ENCODE measurements at places on chromosomes 16 and 17. TPM values are rescaled to one million over a fixed set of nuclear protein-coding genes. Genes with fewer than 3 reads are reported as not detected.

DNA sequence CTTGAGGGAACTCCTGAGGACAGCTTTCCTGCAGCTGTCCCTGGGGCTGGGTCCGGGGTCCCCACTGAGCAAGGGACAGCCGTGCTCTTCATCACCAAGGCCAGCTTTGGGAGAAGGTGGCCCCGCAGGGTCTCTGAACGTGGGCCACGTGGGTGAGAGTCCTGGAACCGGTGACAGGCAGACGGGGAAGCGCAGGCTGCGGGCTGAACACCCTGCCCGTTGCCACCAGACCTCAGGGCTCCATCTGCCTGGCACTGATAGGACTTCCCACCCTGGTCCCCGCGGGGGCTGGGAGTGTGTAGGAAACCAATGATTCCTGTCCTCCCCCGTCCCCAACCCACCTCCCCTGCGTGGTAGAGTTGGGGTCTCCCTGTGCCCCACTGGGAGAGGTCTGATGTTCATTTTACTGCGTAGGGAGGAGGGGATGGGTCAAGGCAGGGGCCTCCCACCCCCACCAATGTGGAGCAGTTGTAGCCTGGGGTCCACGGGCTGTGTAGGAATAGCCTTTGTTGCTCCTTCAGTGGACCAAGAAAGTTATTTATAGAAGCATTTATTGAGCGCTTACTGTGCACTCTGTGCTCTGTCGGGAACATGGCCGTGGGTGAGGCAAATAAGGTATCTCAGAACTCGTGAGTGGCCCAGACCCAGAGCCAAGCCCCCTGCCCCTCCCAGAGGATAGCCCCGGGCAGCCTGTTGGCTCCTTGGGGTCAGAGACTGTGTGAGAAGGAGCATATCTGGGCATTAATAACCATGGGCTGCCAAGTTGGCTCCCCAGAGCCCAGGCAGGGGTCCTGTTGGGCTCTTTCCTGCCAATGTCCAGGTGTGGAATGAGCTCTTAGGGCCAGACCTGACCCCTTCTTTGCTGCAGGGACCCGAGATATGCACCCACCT is 1.3 kb downstream of the ADGRG1 start:
- DNase-seq: no peak

The HOXB8 gene
- not detected for total RNA-seq

The KCNG4 gene
- total RNA-seq: not detected

The SHISA9 gene
- total RNA-seq: not detected

DNA sequence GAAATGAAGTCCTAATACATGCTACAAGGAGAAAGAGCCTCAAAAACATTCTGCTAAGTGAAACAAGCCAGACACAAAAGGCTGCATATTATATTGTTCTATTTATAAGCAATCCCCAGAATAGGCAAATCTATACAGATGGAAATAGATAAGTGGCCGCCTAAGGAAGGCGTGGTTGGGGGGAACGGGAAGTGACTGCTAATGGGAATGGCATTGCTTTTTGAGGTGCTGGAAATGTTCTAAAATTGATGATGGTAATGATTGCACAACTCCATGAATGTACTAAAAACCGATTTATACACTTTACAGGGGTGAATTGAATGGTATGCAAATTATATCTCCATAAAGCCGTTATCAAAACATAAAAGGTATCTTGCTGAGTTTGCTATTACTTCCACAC is 67.7 kb downstream of the GAS7 start:
- DNase-seq: no peak

DNA sequence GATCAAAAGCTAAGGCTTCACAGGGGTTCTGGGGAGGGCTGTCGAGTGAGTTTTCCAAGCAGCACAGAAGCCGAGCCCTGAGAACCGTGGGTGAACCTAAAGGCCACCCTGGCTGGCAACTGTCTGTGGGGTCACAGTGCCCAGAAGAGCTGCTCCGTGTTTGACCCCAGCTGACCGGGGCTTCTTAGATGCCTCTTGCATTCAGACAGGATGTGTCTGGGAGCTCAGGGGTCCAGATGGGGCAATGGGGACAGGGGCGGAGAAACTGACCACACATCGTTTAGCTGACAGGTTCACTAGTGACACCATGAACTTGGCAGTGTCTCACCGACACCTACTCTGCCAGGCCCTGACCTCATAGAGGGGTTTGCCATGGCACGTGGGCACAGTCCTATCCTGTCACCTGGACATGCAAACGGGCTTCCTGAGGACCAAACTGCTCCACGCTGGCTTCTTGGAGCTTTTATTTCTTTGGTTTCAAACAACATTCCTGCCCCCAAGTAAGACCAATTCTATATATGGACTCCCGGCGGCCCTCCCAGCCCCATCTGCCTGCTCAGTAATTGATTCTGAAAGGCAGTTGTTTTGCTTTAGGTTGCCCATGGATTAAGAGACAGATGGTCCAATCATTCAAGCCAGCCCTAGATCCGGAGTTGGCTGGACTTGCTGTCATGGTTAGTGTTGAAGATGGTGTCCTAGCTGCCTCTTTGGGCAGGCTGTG is 22.2 kb downstream of the WSCD1 start:
- no peak for DNase-seq

The NTN1 gene
- not detected for total RNA-seq

DNA sequence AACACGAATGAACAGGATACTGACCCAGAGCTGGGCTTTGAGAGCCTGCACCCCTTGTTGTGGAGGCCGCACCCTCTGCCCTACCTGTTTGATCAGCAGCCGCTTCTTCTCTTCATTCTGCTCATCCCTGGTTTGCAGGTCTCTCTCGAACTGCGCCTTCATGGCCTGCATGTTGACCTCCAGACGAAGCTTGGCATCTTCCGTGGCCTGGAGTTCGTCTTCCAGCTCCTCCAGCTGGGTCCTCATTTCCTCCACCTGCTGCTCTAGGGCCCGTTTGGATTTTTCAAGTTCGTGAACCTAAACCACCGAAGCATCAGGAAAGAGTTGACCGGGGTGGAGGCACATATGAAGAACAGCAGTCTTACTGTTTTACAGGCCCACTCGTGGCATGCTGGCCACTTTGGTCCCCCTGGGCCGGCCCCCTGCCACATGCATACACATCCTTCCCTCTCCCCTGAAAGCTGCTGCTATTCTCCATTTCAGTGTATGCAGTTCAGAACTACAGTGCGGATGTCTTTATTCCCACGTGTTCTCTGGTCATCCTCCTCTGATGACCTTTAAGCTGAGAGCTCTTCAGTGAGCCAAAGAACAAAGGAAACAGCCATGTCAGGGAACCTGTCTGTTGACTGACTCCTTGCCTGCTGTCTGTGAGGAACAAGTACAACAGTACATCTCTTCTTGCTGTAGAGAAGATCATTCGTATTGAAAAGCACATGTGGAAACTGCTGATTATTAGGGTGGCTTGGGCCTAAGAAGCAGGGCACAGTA is 54.8 kb downstream of the NDEL1 start:
- no peak for DNase-seq

DNA sequence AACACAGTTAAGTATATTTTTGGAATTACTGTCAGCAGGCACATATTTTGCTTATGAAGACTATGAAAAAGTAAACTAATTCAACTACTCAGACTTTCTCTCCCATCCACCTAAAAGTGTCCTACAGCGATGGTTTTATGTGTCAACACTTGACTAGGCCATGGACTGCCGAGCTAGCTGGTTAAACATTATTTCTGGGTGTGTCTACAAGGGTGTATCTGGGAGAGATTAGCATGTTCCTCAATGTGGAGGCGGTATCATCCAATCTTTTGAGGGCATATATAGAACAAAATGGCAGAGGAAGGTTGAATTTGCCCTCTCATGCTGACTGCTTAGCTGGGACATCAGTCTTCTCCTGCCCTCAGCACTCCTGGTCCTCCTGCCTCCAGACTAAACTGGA is 82.7 kb upstream of the CDYL2 start:
- DNase-seq: no peak

The P2RX1 gene
- total RNA-seq: not detected

- DNase-seq: no peak
These were observed 148.4 kb upstream of the FAM20A start for GRCh38 chr17:68749349-68750207.

DNA sequence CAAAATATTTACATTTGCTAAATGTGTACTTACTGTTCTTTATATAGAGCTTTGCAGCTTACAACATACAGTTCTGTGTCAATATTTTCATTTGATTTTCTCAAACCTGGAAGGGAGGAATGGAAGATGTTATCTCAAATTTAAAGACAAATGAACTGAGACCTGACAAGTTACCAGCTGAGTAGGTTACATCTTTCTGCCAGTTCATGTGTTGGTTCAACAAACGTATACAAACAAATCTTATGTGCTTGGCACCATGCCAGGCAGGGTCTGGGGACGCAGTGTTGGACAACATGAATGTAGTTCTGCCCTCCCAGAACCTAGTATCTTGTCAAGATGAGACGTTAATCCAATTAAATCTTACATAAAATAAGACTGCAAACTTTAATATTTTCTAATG is 507.5 kb upstream of the HSBP1 start:
- DNase-seq: no peak

The KRTAP4-9 gene
- total RNA-seq: not detected

DNA sequence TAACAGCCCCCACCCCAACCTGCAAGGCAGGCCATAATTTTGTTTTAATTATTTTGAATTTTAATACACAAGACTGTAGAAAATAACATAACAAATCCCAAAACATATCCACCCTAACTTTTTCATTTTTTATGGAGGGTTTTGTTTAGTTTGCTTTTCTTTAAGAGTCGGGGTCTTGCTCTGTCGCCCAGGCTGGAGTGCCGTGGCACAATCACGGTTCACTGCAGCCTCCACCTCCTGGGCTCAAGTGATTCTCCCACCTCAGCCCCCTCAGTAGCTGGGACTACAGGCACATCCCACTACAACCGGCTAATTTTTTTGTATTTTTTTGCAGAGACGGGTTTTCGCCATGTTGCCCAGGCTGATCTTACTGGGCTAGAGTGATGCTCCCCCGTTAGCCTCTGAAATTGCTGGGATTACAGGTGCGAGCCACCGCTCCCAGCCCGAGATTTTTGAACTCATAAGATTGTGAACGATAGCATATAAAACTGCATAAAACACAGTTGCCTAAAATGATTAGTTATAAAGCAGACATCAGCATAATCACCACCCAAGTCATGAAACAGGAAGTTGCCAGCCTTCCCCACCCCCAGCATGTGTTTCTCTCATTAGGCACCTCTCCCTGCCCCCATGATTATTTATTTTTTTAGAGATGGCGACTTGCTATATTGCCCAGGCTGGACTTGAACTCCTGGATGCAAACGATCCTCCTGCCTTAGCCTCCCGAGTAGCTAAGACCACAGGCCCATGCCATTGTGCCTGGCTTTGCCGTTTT is 13.6 kb upstream of the DOC2B start:
- no peak for DNase-seq

- DNase-seq: no peak
These were observed 50.0 kb downstream of the MRTFB start for GRCh38 chr16:14121142-14121541.

The SMIM5 gene
- total RNA-seq: not detected

The ANKRD40CL gene
- total RNA-seq: not detected

DNA sequence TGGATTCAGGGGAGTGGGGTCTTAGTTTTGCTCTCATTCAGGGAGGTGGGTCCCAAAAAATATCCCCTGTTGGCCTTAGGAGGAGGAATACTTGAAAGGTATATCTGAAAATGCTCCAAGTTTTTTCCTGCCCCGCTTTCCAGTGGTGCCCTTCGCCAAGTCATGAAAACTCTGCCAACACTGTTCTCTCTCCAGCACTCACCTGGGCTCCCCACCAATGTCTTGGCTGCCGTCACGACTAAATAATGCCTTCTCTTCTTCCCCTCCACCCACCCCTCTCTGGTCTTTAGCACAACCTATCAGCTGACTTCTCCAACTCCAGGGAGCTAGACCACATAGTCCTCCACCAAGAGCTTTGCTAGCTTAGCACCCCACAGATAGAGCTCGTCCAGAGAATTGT is 30.6 kb downstream of the ZFHX3 start:
- no peak for DNase-seq

DNA sequence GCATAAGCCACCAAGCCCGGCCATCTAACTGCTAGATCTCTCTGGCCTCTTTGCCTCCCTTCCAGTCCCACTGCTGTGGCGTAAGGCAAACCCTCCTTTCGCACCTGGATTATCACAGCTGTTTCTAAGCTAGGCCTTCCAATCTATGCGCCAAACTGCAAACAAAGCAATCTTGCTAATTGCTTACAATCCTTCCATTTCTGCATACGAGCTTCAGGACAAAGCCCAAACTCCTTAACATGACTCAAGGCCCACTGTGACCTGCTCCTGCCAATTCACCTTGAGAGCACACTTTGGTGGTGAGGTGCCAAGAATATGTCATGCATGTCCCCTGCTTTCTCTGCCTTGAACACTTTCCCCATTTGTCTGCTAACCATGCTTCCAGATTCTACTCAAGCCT is 6.0 kb upstream of the ARL5C start:
- no peak for DNase-seq

- DNase-seq: no peak
These were observed 163.8 kb upstream of the CACNG5 start for GRCh38 chr17:66671156-66671555.

GRCh38 chr17:47992216-47992615 is 21.3 kb downstream of the CDK5RAP3 start:
- no peak for DNase-seq

DNA sequence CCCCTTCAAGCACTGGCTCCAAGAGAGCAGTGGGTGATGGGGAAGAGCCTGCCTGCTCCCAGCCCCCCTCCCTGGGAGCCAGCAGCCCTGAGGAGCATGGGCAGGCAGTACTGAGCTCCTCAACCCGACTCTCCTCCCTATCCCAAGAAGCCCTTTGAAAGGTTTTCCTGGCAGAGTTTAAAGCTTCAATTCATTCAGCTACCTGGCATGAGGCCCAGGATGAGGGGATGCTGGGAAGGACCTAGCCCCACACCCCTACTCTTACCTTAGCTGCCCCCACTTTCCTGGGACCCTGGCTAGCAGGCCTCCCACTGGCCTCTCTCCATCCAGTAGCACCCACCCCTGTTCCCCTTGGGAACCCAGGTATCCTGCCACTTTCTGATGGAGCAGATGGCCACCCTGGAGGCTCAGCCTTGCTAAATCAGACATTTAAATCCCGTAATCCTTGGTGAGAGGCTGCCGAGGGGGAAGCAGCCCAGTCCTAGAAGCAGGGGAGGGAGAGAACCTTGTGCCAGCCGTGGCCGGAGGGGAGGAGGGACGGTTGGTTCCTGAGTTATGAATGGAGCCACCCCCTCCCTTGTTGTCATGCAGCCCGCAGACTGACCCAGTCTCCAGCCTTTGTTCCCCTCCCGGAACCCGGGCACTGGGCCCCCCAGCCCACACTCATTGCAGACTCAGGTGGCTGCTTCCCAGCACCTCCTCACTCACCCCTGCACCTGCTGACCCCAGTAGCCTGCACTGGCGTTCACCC is 17.1 kb downstream of the ATP1B2 start:
- DNase-seq: no peak

The CDH8 gene
- not detected for total RNA-seq

The KRTAP3-2 gene
- not detected for total RNA-seq

DNA sequence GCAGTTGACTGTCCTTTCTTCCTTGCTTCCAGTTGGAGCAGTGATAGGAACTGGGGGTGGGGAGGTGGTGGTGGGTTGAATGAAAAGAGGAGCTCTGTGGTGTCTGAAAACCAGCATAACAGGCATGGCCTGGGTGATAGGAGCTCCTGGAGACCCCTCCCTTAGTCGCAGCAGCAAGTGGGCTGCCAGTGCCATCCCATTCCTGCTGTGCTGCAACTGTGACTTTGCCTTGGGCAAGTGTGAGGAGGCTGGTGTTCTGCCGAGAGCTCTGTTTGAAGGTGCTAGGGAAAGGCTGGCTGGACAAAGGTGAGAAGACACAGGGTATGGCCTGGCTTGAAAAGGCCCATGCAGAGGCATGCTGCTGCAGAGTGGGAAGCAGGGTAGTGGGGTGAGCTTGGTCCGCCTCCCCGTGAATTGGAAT is 2.7 kb upstream of the CDK5R1 start:
- DNase-seq: no peak
